ENCODE measurements at places on chromosomes 3 and 15. TPM values are rescaled to one million over a fixed set of nuclear protein-coding genes. Genes with fewer than 3 reads are reported as not detected.

SERPINI2 gene
- not detected for total RNA-seq

- DNase-seq, result no peak
These were observed 93.2 kb downstream of the SMARCC1 start for GRCh38 chr3:47688488-47688887.

FILIP1L gene
- 6.3 TPM for total RNA-seq

- DNase-seq, result no peak
These were observed 64.3 kb downstream of the TSC22D2 start for GRCh38 chr3:150472421-150472820.

- DNase-seq, result no peak
These were observed 145.9 kb downstream of the IGF1R start for GRCh38 chr15:98794211-98794610.

DAZL gene
- not detected for total RNA-seq

GRCh38 chr3:11624161-11624560 is 19.6 kb downstream of the VGLL4 start:
- peak; percentile 78 for DNase-seq

DNA sequence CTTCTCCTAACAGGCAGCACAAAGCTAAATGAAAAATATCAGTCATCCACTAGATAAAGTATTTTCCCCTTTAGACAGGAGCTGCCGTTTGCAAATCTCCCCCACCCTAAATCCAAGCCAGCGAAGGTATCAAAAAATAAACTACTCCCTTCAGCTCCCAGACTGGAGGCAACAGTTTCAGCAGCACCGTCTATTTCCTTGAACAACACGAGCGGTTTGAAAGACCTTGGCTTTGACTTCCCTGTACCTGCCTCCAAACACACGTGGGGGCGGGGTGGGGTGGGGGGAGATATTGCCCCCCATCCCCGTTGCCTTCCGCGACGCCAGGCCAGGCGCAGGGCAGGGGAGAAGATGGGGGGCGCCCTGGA is 832 bp upstream of the CACNA1D start:
- no peak for DNase-seq

DNA sequence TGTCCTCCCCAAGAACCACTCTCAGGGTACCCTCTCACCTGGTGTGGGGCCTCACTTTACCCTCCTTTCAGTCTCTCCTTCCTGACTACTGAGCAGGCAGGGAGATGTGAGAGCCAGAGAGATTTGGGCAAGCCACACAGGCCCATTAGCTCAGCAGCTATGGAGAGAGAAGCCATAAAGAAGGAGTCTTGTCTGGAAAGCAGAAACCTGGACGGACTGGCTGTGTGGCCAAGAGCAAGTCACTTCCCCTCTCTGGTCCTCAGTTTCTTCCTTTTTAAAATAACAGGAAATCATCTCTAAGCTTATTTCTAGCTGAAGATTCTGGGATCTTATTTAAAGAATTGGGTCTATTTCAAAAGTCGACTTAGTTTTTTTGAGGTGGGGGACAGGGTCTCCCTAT is 65.8 kb upstream of the ZNF148 start:
- no peak for DNase-seq

TM4SF4 gene
- not detected for total RNA-seq
